ENCODE measurements at places on chromosomes 4 and X.

- no peak for DNase-seq
Measured at GRCh38 chr4:161931089-161931488, 232.7 kb downstream of the FSTL5 start.

DNA sequence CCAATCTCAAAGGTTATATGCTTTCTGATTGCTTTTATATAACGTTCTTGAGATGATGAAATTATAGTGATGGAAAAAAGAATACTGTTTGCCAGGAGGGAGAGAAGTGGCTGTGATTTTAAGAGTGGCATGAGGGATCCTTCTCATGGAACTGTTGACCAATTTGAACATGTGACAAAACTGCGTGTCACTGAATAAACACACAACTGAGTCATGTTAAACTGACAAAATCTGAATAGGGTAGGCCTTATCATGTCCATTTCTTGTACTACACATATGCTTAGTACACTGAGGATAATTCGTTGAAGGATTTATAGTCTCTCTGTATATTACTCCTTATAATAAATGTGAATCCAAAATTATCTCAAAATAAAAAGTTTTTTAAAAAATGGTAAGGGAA lies 22.2 kb upstream of the HSPA4L start:
- DNase-seq: no peak

GRCh38 chr4:80361329-80361900 lies 25.9 kb downstream of the CFAP299 start:
- DNase-seq: no peak

DNA sequence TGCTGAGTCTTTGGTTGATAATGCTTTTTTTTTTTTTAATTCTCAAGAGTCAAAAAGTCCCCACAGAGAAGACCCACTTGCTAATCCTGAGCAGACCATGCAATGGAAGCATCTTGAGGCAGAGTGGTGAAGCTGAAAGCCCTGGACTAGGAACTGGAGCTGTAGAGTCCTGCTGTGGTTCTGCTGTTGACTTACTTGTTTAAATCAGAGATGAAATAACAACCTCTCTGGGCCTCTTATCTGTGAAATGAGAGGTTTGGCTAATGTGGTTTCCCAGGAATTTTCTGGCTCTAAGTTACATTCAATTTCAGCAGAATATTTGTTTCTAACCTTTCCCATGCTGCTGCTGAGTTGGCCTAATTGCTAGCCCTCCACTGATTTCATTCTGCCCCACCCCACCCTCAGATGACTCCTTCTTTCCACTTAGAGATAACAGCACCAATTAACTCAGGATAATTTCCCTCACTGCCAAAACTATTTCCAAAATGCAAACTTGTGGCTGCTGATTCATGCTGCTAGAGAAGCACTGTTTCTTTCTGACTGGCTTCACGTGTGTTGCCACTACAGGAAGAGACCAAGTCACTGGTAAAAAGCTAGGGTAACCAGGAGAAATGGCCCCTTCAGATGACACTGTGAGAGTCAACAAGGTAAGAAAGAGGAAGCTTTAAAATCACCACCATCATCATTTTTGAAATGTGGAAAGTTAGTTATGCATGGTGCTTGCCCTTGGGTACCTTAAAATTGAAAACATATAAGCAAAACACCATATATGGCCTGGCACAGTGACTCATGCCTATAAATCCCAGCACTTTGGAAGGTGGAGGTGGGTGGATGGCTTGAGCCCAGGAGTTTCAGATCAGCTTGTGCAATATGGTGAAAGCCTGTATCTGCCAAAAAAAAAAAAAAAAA lies 326.4 kb downstream of the DCHS2 start:
- DNase-seq: no peak

DNA sequence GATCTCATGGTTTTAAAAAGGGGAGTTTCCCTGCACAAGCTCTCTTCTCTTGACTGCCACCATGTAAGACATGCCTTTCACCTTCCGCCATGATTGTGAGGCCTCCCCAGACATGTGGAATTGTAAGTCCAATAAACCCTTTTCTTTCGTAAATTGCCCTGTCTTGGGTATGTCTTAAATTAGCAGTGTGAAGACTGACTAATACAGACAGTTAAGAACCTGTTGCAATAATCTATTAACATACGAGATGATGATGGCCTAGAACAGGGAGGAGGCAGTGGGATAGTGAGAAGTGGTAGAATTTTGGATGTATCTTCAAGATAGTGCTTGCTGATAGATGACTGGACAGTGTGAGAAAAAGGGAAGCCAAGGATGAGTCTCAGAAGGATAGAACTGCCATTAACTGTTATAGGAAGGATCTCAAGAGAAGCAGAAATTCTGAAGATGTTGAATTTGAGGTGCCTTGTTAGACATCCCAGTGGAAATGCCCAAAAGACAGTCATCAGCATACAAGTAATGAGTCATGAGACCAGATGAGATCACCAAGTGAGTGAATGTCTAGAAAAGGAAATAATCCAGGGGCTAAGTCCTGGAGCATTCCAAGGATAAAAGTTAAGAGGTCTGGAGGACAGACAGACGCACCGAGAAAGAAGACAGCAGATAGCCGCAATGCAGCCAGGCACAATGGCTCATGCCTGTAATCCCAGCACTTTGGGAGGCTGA lies 38.8 kb upstream of the UGDH start:
- no peak for DNase-seq

- DNase-seq: no peak
Measured at GRCh38 chr4:184345573-184345922, 127.9 kb upstream of the ENPP6 start.

DNA sequence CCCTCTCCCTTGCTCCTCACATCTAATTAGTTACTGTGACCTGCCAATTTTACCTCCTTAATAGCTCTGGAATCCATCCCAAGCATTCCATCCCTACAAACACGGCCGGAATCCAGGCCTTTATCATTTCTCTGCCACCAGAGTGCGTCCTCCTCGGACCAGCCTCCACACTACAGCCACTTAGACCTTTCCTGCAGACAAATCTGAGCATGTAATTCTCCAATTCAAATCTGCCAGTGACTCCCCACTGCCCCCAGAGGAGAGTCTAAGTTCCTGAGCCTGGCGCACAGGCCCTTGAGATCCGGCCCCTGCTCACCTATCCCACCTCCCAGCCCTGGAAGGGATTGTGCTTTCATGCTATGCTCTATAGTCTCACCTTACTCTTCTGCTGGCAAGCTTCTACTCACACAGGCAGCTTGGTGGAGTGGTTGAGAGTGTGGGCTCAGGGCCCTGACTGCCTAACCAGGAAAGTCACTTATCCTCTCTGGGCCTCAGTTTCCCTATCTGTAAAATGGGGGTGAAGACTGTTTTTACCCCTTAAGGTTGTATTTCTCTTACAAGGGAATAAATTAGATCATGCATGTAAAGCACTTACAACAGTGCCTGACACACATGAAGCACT lies 31.2 kb downstream of the PJA1 start:
- no peak for DNase-seq

DNA sequence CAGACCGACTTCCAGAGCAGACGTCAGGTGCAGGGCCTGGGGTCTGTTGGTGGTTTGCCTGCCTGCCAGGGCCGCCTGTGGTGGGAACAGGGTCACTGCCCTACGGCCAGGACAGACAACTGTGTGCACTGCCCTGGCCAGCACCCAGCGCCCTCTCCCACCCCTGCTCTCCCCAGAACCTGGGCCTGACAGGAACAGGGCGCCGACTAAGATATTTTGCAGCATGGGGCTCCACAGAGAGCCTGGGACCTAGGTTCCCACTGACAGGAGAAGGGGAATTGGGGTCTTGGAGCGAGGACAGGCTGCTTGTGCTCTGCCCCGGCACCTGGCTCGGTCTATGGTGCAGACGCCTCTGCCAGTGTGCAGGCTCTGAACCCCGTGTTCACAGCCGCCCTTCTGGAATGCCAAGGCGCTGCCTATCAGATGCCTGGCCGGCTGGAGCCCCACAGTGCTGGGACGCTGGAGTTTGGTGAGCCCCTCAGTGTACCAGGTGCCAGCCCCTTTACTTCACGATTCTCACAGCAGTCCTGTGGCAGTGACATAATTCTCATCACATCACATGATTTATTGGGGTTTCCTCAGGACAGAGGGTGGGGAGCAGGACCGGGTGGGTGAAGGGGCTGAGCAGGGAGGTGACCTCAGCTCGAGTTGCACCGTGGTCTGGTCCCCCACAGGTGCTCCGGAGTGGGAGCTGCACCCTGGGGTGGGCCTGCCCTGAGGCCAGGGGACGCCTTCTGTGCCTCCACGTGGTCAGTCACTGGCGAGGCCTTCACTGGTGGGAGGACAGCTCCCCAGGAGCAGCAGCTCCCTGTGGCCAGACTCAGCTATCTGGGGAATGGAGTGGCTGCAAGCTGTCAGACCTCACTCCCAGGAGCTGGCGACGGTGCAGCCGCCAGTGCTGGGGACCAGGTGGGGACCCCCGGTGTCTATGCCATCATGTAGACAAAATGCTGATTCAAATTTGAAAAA lies 113.8 kb upstream of the LRPAP1 start:
- no peak for DNase-seq

- no peak for DNase-seq
Measured at GRCh38 chr4:183035256-183035655, 63.8 kb upstream of the WWC2 start.

DNA sequence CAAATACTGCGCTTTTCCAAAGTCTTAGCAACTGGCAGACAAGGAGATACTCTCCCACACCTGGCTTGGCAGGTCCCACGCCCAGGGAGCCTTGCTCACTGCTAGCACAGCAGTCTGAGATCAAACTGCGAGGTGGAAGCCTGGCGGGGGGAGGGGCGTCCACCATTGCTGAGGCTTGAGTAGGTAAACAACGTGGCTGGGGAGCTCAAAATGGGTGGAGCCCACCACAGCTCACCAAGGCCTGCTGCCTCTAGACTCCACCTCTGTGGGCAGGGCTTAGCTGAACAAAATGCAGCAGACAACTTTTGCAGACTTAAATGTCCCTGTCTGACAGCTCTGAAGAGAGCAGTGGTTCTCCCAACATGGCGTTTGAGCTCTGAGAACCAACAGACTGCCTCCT lies 23.0 kb upstream of the NFKB1 start:
- DNase-seq: no peak

DNA sequence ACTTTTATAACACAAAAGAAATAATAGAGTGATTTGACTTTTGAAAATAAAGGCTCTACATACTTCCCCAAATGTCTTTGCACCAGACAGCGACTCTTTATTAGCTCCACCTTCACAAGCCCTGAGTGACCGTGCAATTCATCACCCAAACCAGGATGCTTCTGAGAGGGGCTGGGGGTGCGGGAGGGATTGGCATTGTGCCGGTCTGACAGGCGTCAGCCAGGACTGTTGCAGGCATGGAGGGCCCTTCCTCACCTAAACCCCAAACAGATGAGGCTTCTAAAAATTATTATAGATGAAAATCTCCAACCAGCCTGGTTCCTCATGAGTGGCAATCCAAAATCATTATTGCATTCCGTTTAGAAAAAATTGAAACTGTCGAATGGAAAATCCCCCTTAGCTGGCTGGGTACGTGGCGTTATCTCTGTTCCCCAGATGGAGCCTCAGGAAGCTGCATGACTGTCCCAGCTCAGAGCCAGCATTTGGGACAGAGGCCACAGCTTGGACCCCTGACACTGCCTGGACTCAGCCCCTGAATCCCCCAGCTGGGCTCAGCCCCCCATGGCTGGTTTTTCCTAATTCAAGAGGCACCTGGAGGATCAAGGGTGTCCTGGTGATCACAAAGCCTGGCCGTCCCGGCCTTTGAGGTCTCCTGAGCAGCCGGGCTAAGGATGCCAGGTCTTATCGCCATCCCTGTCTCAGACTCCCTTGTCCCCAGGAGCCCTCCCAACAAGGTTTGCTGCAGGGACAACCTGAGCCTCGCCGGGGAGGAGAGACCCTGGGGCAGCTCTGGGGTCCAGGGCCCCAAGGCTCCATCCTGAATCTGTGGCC lies 60.4 kb downstream of the SORCS2 start:
- no peak for DNase-seq

GRCh38 chr4:78625073-78625472 lies 73.5 kb downstream of the ANXA3 start:
- no peak for DNase-seq

DNA sequence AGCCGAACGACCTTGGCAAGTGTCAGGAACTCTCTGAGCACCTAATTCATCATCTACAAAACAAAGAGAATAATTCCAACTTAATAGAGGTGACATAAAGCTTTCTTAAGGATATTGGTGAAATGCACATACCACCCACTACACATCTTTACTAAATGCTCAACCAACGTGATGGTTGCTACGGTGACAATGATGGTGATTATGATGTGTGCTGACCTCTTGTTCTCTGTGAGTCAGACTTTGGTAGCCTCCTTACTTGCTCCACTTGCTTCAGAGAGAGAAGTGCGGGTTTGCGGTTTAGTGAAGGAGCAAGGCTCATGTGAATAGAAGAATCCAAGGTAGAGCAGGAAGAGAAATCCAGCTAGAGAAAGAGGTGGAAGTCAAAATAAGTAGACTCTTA lies 52.8 kb upstream of the CLNK start:
- no peak for DNase-seq

DNA sequence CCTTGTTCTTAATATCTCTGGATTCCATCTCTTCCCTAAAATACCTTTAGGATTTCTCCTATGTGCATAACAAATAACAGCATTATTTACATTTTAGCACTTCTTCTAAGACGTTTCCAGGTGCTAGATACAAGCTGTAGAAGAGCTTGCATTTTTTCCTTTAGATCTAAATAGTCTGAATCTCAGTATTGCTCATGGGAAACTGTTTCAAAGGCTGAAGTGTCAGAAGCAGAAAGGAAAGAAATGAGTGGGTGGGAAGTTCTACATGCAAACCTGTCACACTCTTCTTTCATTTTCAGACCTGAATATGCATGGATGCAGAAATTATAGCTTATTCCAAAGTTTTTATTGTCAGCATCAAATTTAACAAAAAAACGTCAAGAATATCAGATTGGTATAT lies 41.8 kb downstream of the FGF13 start:
- no peak for DNase-seq

DNA sequence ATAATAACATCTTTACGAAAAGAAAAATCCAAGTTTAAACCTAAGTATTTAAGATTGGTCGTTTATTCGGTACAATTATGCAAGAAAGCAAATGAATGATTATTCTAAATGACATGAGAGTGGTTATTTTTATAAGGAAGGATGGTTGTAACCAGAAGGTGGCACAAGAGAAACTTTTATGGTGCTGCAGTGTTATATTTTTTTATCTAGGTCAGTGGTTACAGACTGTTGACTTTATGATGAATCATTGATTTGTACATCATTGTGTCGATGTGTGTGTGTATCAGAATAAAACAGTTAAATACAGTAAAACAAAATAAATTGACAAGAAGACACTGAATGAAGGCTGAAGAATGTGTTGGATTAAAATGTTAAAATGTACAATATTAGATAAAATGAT lies 9.8 kb downstream of the DCAF8L2 start:
- no peak for DNase-seq

GRCh38 chr4:56469489-56470210 lies 2.2 kb downstream of the SRP72 start:
- no peak for DNase-seq

GRCh38 chr4:24209906-24210305 lies 320.1 kb upstream of the PPARGC1A start:
- DNase-seq: no peak

GRCh38 chr4:37889849-37890800 lies 759 bp upstream of the TBC1D1 start:
- peak; percentile 41 for DNase-seq

GRCh38 chr4:55635741-55636655 lies at the start of gene NMU:
Gene NMU (minus strand): TSS chr4:55636298. CDS start chr4:55636192, 106 bp downstream.
- DNase-seq: no peak

- no peak for DNase-seq
Measured at GRCh38 chrX:140355429-140355828, 149.4 kb downstream of the SOX3 start.

Data from anterior cingulate cortex (tissue), 58 donors.